T follicular helper cell (primary cell): ENCODE measurements at places on chromosomes 11 and 22.
A peak's percentile ranks its signal among the peaks of the same experiment; 100 is the strongest.

DNA sequence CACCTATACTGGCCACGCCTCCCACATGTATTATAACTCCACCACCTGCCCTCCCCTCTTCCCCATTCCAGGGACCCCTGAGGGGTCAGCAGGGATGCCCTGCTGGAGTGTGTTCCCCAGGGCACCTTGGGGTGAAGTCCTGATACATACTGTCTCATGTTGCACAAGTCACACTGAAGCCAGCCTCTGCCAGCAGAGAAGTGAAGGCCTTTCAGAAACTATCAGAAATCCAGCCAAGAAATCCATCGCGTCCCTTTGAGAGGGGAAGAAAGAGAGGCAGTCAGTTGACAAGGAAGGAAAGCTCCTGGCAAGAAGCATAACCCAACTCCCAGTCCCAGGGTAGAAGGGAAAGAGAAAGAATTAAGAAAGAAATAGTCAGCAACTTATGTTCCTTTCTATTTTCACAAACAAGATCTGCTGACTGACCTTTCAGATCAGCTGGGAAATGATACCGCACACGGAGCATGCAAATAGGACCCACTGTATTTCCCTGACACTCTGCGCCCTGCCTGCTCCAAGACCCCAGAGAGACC lies 45.2 kb downstream of the SC5D start:
- no peak for DNase-seq

GRCh38 chr11:12524865-12525264 lies 147.5 kb downstream of the PARVA start:
- DNase-seq, result no peak

DNA sequence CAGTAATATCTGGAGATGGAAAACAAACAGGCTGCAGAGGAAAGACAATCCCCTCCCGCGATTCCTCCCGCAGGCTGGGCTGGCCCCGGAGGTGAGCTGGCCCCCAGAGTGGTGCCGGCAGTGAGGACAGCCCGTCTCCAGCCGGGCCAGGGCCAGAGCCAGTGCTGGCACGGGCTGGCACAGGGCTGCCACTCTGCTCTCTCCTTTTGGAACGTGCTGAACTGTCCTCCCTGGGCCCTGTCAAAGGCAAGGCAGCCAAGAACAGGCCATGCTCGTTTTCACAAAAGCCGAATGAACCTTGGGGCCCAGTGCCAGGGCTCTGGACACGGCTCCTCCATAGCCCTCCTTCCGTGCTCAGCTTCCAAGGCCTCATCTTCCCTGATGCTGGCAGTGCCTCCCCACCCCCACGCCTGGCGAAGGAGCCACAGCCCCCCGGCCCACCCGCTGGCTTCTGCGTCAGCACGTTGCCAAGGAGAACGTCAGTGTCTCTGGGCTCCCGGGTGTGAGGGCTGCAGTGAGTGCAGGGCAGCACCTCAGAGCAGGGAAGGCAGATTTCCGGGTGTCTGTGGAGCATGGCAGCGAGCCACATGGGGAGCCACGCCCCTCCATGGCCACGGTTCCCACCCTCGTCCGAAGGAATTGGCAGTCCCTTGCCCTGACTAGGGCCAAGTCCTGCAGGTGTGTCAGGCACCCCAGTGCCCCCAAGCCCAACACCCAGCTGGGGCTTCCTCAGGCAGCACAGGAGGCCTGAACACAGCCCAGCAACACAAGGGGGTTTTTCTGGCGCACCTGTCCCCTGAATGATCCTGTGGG lies 28.6 kb downstream of the GNAZ start:
- no peak for DNase-seq

DNA sequence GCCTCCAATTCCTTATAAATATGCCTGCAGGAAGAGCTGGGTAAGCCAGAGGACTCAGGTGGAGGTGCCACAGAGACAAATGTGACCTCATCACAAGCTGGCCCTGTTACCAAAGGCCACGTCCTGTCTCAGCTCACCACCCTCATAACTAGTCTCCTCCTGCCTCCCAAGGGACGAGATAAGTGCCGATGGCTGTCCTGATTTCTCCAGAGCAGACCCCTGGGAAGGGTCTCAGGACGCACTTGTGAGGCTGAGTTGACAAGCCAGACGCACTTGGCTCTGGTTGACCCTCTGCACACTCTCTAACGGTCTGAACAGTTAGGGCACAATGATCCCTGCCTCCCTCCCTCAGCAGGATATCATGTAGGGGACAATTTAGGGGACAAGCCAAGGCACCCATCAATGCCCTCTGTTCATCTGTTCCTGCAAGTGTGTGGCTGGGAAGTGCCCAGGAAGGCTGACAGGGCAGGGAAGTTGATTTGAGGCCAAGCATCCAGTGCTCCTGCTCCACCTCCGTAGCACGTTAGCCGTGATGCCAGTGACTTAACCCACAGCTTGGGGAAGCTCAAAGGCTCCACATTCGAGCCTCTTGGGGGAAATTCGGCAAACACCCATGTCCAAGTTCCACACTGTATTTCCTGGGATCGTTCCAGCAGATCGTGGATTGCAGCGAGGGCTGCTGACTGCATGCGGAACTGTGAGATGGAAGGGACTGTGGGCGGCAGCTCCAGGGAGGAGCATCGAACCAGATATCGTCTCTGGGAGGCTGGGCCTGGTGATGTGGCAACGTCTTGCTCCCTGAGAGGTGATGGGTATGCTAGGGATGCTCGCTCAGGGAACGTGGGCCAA lies 2.8 kb downstream of the SMIM38 start:
- DNase-seq, result no peak

DNA sequence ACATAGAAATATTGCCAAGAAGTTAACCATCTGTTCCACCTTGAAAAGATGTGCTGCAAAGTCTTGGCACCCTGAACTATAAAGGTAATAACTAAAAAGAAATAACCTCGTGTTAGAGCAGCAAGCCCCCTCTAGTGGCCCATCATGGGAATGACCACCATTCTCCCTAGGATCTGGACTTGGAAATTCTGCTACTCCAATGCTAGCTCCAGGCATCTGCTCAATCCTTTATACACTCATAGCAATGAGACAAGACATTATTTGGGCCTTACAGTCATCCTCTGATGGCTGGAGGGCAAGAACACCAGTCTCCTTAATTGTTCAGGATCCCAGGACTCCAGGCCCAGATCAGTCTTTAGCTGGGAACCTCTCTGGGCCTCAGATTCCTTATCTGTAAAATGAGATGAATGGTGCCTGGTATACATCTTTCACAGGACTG lies 76.0 kb downstream of the CWC15 start:
- no peak for DNase-seq

DNA sequence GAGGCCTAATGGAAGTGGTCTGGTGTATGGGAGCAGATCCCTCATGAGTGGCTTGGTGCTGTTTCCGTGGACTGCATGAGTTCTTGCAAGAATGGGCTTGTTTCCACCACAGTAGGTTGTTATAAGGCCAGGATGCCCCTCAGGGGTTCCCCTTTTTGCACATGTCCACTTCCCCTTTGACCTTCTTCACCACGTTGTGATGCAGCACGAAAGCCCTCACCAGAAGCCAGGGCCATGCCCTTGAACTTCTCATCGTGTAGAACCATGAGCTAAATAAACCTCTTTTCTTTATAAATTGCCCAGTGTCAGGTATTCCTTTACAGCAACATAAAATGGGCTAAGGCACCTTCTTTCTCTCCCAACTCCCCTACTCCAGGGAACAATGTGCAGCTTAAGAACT lies 2.8 kb upstream of the NARS2 start:
- DNase-seq, result no peak

GRCh38 chr22:27554841-27555456 lies 246.6 kb downstream of the MN1 start:
- DNase-seq, result no peak

GRCh38 chr11:20444535-20444934 lies 57.0 kb downstream of the PRMT3 start:
- DNase-seq, result no peak

GRCh38 chr11:133945087-133945974 lies 11.4 kb downstream of the IGSF9B start:
- peak; percentile 65 for DNase-seq

DNA sequence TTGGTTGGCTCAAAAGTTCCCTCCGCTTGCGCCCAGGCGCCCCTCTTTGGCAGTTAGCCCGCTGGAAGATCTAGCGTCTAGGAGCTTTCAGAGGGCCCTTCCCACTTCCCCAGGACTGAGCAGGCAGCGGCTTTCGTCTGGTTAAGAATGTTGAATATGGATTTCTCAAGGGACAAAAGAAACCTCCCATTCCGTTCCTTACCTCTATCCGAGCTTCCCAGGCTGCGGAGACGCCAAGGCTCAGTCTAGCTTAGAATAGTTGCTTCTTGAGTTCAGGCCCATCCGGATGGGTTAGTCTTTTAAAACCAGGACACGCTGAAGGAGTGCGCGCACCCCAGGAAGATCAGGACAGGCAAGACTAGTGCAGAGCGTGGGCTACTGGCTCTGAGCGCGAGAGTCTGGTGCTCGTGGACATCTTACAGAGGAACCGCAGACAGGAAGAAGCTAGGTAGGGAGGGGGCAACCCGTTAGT lies 1.6 kb downstream of the NELL1 start:
- no peak for DNase-seq

DNA sequence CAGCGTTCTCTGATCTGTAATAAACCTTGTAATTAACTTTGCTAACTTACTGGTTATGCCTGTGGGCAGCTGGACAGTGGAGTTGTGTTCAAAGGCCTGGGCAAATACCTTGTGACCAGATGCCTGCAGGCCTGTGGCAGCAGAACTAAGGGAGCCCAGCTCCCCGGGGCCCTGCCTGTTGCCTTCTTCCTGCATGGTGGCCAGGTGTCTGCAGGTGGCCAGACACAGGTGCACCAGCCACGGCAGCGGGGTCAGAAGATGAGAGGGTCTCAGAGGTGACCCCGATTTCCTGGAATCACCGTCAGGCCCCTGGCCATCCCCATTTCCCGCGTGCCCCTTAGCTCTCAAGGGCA lies 127.2 kb downstream of the OSBP2 start:
- DNase-seq, result no peak

DNA sequence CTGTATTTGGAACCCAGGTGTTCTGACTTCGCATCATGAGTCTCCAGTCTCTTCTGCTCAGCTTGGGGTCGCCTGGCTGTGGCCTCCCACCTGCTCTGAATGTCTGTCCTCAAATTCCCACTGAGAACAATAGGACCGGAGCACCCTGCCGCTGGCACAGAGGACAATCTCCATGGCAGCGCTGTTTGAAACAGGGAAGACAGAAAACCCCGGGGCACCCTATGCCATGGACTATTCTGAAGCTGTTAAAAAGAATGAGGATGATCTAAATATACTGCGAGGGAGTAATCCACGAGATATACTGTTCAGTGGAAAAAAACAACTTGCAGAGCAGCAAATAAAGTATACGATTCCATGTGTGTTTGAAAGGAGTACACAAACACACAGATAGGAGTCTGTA lies 415.6 kb upstream of the NARS2 start:
- no peak for DNase-seq

DNA sequence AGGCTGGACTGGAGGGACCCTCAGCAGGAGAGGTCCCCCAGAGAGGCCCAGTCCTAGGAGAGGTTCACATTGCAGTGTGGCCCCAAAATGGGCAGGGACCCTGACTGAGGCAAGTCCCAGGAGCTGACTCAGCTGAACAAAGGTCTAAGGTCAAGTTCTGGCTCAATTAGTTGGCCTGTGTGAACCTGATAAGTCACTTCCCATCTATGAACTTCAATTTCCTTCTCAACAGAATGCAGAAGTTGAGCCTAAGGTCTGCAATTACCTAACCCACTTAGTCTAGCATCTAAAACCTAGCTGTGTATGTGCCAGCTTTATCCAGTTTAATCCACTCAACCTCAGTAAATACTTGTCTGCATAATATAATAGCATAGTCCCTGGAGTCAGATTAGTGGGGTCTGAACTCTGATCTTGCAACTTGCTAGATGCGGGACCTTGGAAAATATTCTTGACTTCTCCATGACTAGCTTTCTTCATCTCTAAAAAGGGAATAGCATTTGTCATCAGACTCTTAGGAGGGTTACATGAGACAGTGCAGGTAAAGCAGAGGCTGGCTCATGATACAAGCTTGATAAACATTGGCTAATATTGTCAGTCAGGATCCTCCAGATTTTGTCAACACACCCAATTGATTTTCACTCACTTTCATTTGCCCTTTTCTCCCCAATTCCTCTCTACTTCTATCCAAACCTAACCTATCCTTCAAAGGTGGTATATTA lies 465.5 kb downstream of the INSC start:
- DNase-seq, result no peak
